Epithelial cell of alveolus of lung (primary cell): ENCODE measurements at places on chromosomes 12 and 14. TPM values are rescaled to one million over a fixed set of nuclear protein-coding genes. Genes with fewer than 3 reads are reported as not detected.

Gene KLRB1
- total RNA-seq: not detected in 2 replicates

Gene IFNG-AS1
- total RNA-seq: not detected in 2 replicates

Gene FRMD6
- total RNA-seq: 52.2 and 174 TPM in 2 replicates

Gene IPO4
- total RNA-seq: 24.0 and 41.4 TPM in 2 replicates

Gene MYBPC1
- total RNA-seq: not detected in 2 replicates

Gene FAR2
- total RNA-seq: 2.6 and 10.3 TPM in 2 replicates

Gene GNG2
- total RNA-seq: 56.8 and 93.2 TPM in 2 replicates

Gene MYO1H
- total RNA-seq: not detected in 2 replicates

Gene SLC38A6
- 16.5 and 18.9 TPM in 2 replicates for total RNA-seq

Gene NDUFA12
- 139 and 156 TPM in 2 replicates for total RNA-seq

Gene EFS
- total RNA-seq: 21.6 and 34.2 TPM in 2 replicates

Gene KRT83
- not detected in 2 replicates for total RNA-seq

Gene MFAP5
- total RNA-seq: 1.2 TPM in 1 of 2 replicates, not detected in the other

Gene CD9
- 37.0 and 144 TPM in 2 replicates for total RNA-seq

Gene TMED10
- 266 and 308 TPM in 2 replicates for total RNA-seq

Gene TARBP2
- 35.2 and 39.8 TPM in 2 replicates for total RNA-seq

Gene MAP4K5
- total RNA-seq: 14.9 and 65.7 TPM in 2 replicates

Gene FAM222A
- total RNA-seq: 0.91 TPM in 1 of 2 replicates, not detected in the other

Gene TAS2R10
- 0.40 TPM in 1 of 2 replicates, not detected in the other for total RNA-seq

Gene SCFD1
- total RNA-seq: 34.0 and 46.8 TPM in 2 replicates

Gene C12orf75
- 12.9 and 131 TPM in 2 replicates for total RNA-seq

Gene CNIH1
- total RNA-seq: 192 and 243 TPM in 2 replicates

Gene NINJ2
- total RNA-seq: 1.8 and 2.5 TPM in 2 replicates

Gene FIGNL2
- 0.13 and 0.32 TPM in 2 replicates for total RNA-seq

Gene GLIPR1L1
- total RNA-seq: not detected in 2 replicates

Gene SIX1
- total RNA-seq: 2.4 and 10.5 TPM in 2 replicates

Gene SLC38A4
- 0.24 and 0.65 TPM in 2 replicates for total RNA-seq

Gene LRP1-AS
- total RNA-seq: not detected in 2 replicates

Gene EPYC
- total RNA-seq: not detected in 2 replicates

Gene TPH2
- total RNA-seq: not detected in 2 replicates

Gene SMAGP
- 6.6 and 26.0 TPM in 2 replicates for total RNA-seq

Gene SLC38A2
- 358 and 452 TPM in 2 replicates for total RNA-seq
